ENCODE measurements at places on chromosomes 3 and 15.

- DNase-seq: no peak
Observed at GRCh38 chr3:28989646-28990089, 291.2 kb upstream of the RBMS3 start.

- no peak for DNase-seq
Observed at GRCh38 chr3:145124900-145125678, 1035.9 kb downstream of the PLOD2 start.

DNA sequence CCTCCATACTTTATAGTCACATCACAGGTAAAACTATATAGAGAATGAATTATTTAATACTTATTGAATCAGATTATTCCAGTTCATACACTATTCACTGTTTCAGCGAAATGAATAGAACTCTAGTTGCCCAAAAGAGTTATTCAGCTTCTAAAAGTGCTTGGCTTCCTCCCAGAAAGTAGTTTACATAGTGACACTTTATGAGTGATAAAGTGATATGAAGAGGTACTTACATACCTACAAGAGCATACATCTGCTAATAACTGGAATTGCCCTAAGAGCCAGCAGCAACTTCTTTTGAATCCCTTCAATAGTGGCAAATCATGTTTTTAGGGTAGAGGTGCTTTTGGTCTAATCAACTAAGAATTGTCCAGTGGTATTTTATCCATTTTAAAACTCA lies 635.1 kb upstream of the AGTR1 start:
- DNase-seq: no peak

GRCh38 chr15:88818920-88819319 lies 15.7 kb downstream of the ACAN start:
- no peak for DNase-seq

DNA sequence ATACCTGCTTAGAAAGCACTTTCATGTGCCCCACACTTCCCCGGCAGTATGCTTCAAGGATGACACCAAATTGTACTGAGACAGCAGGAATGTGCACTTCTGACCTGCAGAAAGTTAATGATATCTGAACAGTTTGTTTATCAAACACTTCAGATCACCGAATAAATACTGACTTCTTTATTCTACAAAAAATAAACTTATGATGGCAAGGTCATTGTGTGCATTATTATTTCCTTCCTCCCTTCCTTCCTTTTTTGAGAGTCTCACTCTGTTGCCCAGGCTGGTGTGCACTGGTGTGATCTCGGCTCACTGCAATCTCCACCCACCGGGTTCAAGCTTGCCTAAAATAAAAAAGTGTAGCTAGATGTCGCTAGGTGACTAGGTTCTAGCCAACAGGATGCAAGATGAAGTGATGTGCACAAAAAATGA lies 80.3 kb downstream of the FAIM start:
- no peak for DNase-seq

GRCh38 chr15:46460431-46461094 lies 825.7 kb downstream of the SQOR start:
- no peak for DNase-seq

- no peak for DNase-seq
Observed at GRCh38 chr3:12809435-12809834, 13.0 kb downstream of the CAND2 start.

DNA sequence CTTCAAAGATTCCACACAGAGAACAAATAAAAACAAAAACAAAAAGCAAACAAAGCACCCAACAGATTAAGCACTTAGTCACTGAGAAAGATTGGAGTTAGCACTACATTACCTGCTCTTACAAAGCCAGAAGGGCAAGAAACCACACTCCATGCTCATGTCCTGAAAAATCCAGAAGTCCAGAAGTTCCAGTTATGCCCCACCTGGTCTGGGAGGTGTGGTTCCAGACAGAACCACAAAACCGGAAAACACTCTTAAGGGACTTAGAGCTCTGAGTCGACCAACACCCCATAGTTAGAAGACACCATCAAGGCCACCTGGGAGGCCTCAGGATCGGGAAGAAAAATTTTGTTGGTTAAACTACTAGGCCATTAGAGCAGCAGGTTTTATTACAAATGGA lies 88.9 kb downstream of the TNIK start:
- DNase-seq: no peak

DNA sequence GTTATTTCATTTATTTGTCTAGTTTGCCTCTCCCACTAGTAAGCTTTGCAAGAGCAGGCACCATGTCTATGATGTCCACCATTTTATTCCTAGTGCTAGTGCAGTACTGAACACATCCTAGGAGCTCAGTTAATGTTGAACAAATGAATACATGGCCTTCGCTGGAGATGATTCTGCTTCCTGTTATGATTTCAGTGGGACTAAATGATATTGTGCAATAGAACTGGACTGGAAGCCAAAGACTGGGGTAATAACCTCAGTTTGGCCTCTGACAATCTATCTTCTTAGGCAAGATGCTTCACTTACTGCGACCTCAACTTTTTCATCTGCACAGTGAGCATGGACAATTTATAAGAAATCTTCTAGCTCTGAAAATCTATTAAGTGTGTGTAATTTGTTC lies 191.3 kb downstream of the ADAMTSL3 start:
- DNase-seq: no peak

DNA sequence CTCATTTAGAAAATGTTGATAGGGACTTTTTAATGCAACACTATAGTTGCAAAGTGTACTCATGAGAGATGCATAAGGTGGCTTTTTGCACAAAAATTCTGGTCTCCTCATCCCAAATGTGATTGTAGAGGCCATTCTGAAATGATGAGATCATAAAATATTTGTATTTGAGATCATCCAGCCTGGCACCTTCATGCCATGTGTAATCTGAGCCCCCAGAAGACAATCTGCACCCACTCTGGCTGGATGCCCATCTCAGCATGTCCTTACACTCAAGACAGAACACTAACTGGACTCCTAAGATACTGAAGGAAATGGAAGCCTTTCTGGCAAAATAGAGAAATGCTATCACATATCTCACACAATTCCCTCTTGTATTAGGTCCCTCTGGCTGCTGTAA lies 49.2 kb downstream of the SLC7A14 start:
- no peak for DNase-seq
